Choroid plexus epithelial cell (primary cell): ENCODE measurements at places on chromosomes 11 and 22.

DNA sequence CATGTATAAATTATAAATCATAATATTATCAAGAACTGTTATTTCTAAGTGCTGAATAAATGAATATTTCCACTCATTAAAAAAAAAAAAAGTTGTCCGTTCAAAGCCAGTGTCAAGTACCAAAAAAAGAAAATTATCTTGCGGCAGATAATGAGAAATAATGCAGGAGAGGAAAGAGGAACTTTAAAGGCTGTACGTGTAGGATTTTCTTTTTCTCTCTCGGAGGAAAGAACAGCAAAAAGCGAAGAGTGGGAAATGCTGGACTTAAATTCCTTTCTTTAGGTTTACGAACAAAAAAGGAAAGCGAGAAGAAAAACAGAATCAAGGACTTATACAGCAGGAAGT lies 999 bp upstream of the CCDC83 start:
- DNase-seq: no peak

- peak; percentile 97 for DNase-seq
Observed at GRCh38 chr11:129846508-129847335, 31.1 kb downstream of the TMEM45B start.

DNA sequence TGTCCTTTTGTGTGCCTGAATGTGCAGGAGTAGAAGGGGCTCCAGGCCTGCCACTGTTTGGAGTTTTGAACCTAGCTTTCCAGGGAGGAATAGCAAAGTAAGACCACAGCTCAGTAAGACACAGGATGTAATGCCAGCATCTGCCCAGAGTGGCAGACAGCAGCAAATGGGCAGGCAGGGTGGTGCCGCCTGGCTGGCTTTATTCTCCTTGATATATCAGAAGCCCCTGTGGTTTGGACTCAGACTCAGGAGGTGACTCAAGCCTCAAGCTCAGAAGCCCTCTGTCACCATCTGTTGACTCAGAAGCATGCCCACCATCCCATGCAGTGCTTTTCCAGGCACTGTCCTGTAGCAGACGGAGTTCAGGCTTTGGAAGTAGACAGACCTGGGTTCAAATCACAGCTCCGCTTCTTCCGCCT lies 72.7 kb upstream of the TTC12 start:
- no peak for DNase-seq

- no peak for DNase-seq
Observed at GRCh38 chr11:2740275-2740940, 40.6 kb upstream of the KCNQ1OT1 start.

- no peak for DNase-seq
Observed at GRCh38 chr11:95486979-95487378, 256.0 kb upstream of the SESN3 start.

DNA sequence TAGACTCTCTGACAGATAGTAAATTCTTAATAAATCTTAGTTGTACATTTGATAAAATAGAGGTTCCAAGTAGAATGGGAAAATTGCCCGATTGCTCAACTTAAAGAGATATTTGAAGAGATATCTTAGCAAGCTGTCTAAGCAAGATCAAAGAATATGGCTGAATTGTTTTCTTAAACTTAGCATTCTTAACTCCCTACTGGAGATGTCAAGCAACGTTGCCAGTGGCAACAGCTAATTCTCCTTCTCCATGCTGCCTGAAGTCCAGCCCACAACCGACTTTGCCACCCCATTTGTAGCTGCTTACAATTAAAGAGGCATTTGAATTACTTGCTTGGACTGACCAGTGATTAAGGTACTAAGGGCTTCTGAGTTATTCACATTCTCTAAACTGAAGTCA lies 94.4 kb downstream of the FAM181B start:
- no peak for DNase-seq

DNA sequence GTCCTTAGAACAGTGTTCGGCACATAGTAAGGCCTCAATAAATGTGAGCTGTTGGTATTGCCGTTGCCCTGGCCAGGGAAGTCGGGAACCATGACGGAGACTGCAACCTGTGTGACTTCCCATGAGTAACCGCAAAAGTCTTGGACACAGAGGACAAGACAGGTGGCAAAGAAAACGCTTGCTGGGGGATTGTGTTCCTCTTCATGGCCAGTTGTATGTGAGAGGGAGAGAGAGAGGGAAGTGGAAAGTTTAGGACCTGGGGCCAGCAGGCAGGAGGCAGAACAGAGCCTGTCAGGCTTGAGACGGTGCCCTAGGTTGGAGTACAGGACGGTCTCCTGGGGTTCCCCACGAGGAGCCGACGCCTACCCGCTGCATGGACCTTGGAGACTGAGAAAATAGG lies 90.2 kb downstream of the CEP164 start:
- no peak for DNase-seq

DNA sequence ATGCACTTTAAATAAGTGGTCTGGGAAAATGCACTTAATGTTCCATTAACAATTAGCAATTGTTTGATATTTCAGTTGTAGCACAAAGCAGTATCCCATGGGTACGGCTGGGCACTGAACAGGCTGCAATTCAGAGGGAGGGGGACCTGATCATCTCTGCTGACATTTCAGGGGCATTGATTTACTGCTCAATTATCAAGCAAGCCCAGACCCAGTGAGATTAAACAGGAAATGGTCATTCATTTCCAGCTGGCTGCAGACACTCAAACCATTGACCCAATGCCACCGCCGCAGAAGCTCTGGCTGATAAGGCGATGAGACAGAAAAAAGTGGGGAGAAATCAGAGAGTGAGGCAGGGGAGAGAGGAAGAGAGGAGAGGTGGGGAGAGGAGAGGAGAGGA lies 1.2 kb downstream of the GPR83 start:
- no peak for DNase-seq

DNA sequence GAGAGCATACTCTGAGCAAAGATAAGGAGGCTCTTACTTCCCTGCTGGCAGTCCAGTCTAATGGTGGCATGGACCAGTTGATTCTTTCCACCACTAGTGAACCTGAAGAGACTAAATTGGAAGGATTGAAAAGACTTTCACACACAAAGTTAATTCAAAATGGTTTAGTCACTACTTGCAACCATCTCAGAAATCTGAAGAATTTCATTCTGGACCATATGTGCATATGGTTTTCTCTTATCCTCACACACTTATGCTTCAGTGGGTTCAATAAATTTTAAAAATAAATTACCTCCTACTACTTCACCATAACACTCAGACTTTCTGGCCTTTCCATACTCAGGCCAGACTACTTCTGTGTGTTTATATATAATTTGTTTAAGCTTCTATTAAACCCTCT lies 44.7 kb downstream of the CADM1 start:
- DNase-seq: peak; percentile 2

- DNase-seq: no peak
Observed at GRCh38 chr22:39900306-39901227, at the start of gene GRAP2. GRAP2 (plus strand) TSS chr22:39901084; CDS start chr22:39947107, 46,023 bp downstream.

- DNase-seq: peak; percentile 47
Observed at GRCh38 chr22:36258701-36259614, 6.0 kb downstream of the APOL1 start.

- DNase-seq: no peak
Observed at GRCh38 chr22:27443306-27443705, 358.2 kb downstream of the MN1 start.

DNA sequence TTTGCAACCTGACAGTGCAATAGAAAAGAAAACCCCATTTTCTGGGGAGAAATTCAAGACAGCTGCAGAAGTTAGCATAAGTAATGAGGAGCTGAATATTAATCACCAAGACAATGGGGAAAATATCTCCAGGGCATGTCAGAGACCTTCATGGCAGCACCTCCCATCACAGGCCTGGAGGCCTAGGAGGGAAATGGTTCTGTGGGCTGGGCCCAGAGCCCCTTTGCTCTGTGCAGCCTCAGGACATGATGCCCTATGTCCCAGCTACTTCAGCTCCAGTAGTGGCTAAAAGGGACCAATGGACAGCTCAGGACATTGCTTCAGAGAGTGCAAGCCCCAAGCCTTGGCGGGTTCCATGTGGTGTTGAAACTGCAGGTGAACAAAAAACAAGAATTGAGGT lies 14.6 kb upstream of the DKK3 start:
- no peak for DNase-seq

DNA sequence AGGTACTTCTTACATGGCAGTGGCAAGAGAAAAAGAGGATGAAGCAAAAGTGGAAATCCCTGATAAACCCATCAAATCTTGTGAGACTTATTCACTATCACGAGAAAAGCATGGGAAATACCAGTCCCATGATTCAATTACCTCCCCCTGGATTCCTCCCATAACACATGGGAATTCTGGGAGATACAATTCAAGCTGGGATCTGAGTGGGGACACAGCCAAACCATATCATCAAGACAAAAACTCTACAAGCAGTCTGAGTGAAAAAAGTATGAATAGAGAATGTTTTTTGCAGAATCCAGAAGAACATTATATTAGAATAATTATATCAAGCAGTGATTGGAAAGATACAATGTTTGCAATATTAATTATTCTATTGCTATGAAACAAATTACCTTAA lies 893.7 kb downstream of the FAM181B start:
- DNase-seq: peak; percentile 13

DNA sequence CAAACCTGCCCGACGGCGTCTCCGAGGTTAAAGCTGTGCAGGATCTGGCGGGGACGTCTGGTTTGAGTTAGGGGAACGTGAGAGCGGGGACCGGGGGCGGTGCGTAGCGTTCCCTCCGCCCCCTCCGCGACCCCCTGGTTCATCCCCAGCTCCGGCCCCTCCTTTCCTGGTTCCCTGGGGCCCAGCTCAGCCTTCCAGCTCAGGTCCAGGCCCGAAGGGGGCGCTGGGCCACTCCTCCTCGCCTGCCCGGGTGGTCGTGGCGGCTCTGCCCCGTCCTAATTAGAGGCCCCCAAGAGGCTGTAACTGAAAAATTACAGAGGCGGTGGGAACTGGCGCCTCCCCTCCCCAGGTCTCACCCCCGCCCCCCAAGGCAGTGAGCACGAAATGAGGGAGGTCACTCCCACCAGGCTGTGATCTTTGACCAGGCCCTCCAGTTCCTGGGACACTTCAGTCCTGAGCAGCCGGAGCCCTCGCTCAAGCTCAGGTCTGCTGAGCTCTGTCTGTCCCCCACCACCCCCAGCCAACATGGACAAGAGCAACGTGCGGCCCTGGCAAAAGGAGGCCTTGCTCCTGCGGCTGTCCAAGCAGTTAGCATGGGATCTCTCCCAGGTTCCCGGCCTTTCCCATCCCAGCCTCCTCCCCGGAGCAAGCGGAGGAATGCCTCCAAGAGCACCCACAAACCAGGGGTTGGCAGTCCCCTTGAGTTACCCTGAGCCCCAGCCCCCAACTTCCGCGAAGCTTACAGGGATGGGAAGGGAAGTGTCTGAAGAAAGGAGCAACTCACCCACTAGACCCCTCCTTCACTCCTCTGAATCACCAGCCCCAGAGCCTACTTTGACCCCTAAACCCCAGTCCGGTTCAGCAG lies 3.3 kb downstream of the CD248 start:
- DNase-seq: peak; percentile 51

- peak; percentile 93 for DNase-seq
Observed at GRCh38 chr22:44684506-44685383, 17.3 kb upstream of the PRR5 start.

DNA sequence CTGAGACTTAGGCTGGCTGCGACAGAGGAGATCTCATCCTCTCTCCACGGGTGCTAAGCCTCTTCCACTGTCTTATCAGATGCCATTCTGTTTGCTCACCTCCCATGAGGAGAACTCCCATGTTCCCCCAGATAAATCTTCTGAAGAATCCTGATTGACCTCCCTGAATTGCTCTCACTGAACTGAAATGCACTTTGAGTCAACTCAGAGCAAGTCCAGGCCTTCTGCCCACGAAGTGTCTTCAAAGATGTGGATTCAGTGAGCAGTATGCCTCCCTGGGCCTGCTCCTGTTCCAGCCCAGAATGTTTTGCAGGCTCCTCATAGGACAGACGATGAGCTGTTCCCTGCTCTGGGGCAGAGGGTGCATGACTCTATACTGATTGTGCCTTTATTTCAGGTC lies 17.4 kb downstream of the TUB start:
- peak; percentile 25 for DNase-seq

DNA sequence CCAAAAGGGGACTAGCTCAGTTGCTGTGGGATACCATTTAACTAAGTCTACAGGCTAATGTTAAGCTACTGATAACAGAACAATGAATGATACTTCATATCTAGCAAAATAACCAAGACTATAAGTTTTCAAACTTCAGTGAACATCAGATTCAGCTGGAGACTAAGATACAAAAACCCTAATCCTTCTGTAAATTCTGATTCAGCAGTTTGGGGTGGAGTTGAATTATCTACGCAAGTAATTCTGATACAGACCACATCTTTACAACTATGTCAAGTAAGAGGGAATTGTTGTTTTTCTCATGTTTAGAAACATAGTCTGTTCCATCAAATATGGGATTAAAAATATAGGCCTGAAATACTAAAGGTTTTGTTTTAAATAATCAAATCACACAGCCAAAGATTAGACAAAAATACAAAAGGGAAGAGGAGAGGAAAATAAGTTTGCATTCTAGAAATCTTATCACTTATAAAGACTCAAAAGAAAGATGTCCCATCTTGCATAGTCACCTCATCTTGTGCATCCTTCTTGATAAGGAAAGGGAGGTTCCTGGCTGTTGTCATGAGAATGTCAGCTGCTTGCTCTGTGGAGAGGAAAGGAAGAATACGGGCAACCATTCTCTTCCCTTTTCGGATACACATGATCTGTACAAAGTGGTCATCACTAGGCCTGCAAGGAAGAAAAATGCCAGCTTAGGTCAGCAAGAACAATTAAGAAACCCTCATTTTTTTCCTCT lies 21.4 kb downstream of the PATL1 start:
- no peak for DNase-seq

GRCh38 chr11:45921561-45922424 lies 663 bp upstream of the LARGE2 start:
- no peak for DNase-seq

DNA sequence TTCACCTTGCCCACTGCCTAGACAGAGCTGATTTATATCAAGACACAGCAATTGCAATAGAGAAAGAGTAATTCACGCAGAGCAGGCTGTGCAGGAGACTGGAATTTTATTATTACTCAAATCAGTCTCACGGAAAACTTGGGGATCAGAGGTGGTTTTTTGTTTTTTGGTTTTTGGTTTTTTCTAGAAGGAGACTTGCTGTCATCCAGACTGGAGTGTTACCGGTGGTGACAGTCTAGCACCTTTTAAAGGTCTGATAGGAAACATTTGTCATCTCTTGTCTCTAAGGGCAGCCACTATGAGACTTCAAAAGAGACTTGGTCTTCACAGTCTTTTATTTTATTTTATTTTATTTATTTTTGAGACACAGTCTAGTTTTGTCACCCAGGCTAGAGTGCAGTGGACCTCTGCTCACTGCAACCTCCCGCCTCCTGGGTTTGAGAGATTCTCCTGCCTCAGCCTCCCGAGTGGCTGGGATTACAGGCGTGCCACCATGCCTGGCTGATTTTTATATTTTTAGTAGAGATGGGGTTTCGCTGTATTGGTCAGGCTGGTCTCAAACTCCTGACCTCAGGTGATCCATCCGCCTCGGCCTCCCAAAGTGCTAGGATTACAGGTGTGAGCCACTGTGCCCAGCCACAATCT lies 19.1 kb downstream of the APOBEC3H start:
- no peak for DNase-seq
